NCI-H510A (cell line): ENCODE measurements at places on chromosomes 12 and 14.

DNA sequence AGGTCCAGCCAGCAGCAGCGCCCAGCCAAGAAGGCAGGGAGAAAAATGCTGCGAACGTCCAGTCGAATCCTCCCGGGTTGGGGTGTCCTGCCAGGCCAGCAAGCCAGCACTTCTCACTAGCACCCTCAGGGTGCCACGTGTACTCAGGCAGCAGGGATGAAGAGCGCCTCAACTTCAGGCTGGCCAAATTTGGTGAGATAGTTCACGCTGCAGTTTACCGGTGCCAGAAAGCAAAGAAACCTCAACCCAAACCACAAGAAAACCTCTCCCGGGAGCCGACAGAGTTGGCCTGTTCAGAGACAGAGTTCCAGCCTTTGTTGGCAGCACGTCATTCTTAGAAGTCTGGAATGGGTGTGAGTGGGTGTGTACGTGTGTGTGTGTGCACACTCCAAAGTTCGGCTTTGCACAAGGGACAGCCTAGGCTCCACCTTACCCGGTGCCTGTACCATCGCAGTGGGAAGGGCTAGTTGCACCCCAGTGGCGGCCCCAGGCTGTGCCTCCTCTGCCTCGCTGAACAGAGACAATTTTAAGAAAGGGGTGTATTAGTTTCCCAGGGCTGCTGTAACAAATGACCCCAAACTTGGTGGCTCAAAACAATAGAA, 42.1 kb downstream of the ELK3 start:
- DNase-seq, result no peak

DNA sequence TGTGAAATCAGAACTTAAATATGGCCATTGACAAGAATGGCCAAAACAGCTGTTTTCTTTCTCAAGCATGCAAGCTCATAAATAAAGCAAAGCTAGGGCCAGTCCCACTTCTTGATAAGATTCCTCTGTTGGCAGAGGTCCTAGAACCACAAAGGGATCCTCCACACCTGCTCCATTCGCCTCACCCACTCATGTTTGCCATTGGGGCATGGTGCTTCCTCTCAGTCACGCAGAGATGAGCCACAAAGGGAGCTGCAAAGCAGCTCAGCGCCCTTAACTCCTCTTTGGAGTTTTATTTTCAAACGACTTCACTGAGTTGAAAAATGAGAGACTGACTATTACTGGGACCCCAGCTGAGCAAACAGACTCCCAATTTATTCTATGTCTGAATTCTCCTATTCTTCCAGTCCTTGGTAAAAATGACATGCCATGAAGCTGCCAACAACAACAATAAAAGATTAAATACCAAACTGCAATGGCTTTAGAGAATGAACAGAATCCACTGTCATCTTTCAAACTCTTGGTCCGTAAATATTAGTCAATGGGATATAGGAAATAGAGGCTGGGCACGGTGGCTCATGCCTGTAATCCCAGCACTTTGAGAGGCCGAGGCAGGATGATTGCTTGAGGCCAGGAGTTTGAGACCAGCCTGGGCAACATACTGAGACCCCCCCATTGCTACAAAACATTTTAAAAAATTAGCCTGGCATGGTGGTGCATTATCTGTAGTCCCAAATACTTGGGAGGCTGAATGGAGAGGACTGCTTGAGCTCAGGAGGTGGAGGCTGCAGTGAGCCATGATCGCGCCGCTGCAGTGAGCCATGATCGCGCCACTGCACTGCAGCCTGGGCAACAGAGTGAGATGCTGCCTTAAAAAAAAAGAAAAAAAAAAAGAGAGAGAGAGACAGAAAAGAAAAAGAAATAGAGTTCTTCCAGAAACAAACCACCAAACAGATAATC, 16.4 kb downstream of the MANSC1 start:
- DNase-seq, result peak; percentile 41

DNA sequence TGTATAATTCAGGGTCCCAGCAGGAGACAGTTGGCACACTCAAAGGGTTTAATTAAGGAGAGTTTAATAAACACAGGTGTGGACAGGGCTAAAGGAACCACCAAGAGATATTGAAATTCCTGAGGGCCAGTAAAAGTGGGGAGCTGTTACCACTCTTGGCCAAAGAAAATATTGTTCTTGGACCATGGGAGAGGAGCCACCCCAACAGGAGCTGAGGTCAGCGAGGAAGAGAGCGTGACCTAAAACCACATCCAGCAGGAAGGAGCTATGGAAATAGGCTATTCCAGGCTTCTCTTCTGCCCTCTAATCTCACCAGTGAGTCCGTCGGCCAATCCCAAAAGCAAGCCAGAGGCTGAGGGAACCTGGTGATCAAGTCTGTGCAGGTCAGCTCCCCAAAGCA, 390.8 kb downstream of the MED13L start:
- no peak for DNase-seq

DNA sequence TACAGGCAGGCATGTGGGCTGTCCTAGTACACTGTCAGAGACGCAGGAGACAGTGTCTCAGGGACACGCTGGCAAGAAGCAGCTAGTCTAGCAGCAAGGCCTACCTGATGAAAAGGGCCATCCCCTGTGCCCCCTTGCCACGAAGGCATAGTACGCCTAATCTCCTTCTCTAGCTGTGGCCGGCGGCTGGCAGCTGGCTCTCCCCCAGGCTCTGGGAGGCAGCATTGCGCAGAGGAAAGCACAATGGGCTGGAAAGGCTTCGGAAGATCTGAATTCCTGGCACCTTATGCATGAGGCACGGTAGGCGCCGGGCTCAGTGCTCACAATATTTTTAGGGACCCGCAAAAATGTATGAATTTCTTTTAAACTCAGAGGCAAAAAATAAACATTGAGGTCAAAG, 16.0 kb upstream of the PLEKHH1 start:
- no peak for DNase-seq

DNA sequence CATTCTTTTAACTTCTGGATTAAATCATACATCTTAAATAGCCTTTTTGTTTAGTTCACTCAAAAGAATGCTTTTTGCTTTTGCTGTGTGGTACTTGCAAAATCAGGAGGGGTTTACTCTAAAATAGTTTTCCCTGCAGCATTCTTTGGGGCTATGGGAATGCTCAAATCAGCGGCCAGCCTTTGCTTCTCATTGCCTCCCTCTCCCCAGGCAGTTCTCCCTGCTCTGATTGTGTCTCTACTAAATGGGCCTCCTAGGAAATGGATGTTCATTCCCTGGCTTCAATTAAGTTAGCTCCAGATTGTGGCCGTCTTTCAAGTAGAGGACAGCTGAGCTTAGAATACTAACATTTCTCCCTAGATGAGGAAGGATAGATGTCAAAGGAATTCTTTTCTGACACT, 4.4 kb downstream of the TULP3 start:
- no peak for DNase-seq

- no peak for DNase-seq
Measured at GRCh38 chr12:65045269-65045668, 75.8 kb downstream of the WIF1 start.

- no peak for DNase-seq
Measured at GRCh38 chr12:32574585-32574984, 104.5 kb upstream of the DNM1L start.

DNA sequence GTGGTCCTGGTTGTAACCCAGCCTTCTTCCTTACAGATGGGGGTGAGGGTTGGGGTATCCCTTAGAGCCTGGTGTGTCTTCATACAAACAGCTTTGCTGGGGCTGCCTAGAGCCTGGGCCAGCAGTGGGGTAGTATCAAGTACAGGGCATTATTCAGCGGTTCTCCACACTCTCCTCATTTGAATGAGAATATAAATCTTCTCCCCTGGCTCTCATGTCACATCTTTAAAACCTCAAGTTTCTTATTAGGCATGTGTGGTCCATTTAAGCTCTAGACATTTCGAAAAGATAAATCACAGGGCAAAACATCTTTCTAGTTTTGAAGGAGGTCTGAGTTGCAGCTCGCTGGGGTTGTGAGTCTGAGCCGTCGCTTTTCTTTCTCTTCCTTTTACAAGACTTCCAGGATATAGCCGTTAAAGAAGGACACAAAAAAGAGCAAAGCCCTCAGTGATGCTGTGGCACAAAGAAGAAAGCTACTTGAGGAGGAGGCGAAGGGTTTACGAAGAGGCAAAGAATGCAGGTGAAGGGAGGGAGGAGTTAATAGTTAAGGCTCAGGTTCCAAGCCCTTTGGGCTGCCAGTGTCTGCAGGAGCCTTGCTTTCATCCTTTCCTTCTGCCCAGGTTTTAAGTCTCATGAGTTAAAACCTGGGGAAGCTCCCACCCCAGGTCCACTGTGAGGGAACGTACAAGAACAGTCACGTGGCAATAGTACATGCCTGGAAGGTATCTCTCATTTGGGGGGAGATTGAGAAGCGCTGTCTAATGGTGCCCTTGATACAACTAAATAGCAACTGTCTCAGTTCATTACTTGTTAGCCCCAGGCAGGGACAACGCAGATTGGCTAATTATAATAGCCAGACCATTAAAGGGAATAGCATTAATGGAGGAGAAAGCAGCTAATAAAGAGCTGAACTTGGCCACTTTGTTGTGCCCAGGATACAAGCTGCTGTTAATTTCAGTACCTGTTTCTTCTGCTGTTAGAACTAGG, 94.2 kb downstream of the ETV6 start:
- DNase-seq, result no peak

GRCh38 chr14:24693353-24693737, 59.4 kb upstream of the GZMB start:
- no peak for DNase-seq
